Right atrium auricular region (tissue), 2 donors: ENCODE measurements at places on chromosomes 3 and 15. TPM values are rescaled to one million over a fixed set of nuclear protein-coding genes. Genes with fewer than 3 reads are reported as not detected.

DNA sequence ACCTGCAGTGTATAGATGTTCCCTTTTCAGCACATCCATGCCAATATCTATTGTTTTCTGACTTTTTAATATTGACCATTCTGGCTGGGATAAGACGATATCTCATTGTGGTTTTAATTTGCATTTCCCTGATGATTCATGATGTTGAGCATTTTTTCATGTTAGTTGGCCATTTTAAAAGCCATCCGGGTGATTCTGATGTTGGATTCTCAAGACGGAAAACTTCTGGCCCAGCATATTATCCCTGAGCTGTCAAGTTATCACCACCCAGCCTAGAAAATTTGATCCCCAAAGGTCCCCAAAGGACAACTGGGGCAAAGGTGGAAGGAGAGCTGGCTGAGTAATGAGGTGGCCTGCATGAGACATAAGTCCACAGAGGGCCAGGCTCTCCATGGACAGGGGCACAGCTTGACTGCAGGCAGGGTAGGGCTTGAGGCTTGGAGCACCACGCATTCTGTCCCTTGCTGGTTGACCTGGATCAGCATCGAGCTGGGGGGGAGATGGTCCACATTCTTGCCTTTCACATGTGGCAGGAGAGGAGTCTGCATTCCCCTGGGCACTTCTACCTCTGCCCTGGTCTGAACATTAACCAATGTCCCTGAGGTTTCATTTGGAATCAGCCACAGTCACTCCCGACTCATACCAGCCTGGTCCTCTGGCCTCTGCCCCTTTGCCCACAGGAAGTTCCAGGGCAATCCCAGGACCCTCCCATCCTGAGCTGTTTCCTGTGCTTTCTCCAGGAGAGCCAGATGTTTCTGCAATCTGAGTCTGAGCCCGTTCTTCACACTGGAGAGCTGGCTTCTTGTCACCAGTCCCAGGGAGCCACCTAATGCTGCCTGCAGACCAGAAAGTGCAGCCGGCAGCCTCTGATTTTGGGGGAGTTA, 69.2 kb downstream of the ISG20 start:
- DNase-seq = no peak

DNA sequence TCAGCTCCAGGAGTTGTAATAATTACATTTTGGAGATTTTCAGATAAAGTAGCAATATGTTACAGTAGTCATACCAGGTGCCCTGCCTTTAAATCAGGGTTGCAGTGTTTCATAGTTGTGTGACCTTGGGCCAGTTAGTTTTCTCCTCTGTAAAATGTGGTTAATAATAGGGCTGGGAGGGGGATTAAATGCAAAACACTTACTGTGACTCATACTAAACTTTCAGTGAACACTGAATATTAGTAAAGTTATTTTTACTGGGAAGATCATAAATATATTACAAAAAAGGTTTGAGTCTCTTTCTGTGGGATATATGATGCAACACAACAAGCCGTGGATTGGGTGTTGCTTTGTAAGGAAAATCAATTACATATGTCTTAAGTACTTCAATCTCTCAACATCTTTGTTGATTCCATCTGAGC, 1.1 kb upstream of the EBLN2 start:
- DNase-seq = no peak

GCSAM gene
- total RNA-seq = 0.12 TPM

DNA sequence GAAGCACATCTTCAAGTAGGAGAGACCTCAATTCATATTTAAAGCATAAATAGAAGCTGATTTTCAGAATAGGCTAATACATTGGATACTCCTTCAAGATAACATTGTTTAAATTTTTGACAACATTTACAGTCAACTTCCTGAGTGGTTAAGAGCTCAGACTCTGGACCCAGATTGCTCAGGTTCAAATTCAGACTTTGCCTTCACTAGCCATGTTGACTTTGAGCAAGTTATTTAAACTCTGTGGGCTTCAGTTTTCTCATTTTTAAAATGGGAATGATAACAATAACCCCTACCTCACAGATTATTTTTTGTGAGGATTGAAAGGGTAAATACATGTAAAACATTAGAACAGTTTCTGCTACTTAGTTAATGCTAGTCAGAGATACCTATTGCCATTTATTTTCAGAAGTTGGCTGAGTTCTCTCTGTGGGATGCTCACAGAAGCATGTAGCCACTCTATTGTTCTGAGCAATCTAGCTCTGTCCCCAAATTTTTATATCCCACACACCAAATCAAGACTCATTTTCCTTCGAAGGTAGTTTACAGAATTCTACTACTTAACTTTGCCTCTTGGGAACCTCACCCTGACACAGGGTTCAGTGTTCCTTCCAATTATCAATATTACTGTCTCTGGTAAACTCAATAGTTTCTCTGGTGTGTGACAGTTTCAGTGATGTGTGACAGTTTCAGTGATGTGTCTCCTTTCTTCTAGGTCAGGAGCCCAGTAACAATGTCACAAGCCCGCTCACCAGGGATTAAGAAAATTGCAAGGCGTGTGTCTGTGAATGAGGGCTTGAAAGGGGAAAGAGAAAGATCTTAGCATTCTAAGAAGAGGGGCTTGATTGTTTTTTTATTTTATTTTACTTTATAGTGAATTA, 79.4 kb upstream of the OSTN start:
- DNase-seq = no peak
